ENCODE measurements at places on chromosomes 2 and 18.

GRCh38 chr2:17971531-17972125 lies 93.2 kb downstream of the KCNS3 start:
- no peak for DNase-seq

DNA sequence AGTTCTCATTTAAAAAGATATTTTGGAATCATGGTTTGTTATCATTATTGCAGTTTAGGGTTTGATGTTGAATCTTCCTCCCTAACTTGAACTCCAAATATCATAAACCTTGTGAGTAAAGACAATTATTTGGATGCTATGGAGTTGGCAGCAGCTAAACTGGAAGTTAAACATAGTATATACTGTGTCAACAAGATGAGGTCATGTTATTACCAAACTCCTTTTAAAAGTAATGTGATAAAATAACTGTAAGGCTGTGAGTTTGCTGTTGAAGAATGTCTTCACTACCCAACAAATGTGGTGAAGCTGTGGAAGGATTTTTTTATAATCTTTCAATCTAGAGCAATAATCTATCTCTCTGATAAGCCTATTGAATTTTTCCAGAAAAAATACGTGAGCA lies 16.0 kb downstream of the DNAH6 start:
- no peak for DNase-seq

GRCh38 chr2:3420769-3421397 lies 41.4 kb downstream of the TRAPPC12 start:
- DNase-seq: no peak

- no peak for DNase-seq
Observed at GRCh38 chr2:136207665-136208064, 89.7 kb upstream of the CXCR4 start.

DNA sequence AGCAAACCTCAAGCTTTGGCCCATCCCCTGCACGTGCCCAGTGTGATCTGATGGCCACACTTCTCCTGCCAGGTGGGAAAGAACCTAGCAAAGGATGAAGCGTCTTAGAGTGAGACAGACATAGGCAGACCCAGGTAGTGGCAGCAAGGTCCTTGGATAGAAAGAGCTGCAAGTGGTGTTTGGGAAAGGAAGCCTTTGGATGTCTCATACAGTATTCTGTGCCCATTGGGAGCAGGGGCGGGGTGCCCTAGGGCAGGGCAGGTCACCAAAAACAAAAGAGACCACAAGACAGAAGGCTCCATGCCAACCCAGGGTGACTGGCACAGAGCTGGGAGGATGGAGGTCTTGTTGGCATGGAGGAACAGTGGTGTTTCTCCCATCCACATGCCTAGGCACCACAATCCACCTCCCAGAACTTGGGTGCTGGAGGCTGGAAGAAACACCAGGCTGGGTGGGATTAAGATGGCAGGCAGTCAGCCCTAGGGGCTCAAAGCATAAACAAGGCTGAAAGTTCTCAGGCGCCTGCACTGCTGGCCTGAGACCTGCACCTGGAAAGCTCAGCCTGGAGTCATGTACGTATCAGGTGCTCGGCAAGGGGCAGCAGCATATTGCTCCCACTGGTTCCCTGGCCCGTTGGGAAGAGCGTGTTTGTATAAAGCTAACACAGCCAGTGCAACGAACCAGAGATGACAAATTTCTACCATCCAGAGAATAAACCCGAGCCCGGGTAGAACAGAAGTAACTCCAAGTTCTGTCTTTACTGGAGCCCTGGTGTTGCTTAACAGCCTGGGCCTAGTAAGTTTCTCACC lies 52.9 kb downstream of the CRACDL start:
- DNase-seq: no peak

- DNase-seq: no peak
Observed at GRCh38 chr2:20744366-20745335, 77.7 kb downstream of the GDF7 start.

- no peak for DNase-seq
Observed at GRCh38 chr2:122031544-122032263, 276.3 kb downstream of the TSN start.

DNA sequence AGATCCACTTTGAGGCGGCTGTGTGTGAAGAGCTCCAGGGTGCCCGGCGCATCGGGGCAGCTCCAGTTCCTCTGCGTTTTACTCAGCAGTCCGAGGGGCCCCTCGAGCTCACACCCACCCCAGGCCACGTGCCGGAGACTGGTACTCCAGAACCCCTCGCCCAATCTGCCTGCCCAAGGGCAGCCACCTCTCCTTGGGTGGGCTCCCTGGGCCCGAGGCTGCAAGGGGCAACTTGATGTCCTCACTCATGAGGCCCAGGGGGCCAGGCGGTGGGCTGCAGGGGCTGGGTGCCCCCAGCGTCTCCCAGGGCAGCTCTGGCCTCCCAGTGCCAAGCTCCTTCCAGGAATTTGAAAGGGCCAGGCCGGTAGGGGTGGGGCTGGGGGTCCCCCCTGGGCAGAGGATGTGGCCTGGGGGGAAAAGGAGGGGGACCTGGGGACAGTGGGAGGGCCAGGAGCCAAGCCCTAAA lies 16.7 kb downstream of the RAMP1 start:
- DNase-seq: no peak

- no peak for DNase-seq
Observed at GRCh38 chr2:70069049-70069448, 18.2 kb upstream of the PCBP1 start.

- no peak for DNase-seq
Observed at GRCh38 chr18:49170925-49171505, 220.2 kb upstream of the SMAD7 start.

DNA sequence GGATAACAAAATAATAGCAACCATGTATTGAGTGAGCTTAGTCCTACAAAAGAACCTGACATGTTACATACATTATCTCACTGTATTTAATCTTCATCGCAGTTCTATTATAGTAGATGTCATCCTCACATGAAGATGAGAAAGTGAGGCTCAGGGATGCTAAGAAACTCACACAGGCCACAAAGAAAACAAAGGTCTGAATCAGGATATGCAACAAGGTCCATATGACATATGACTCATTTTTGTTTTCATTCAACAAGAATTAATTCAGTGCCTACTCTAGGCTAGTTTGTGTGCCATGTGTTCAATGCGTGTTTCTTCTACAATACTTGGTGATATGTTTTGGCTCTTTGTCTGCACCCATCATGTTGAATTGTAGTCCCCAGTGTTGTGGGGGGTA lies 219.7 kb upstream of the EPHA4 start:
- DNase-seq: no peak

DNA sequence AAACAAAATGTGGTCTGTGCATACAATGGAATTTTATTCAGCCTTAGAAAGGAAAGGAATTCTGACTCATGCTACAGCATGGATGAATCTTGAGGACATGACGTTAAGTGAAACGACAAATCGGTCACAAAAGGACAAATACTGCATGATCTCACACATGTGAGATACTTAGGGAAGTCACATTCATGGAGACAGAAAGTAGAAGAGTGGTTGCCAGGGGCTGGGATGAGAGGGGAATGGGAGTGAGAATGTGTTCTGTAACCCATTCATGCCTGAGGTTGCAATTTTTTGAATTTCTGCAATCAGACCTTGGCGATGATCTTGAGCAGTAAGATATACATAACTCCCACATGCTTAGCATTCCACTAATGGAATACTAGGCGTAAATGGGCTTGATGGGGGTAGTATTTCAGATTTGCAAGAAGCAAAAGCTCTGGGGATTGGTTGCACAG lies 22.0 kb downstream of the FHL2 start:
- no peak for DNase-seq

- no peak for DNase-seq
Observed at GRCh38 chr2:233141901-233142300, 81.8 kb downstream of the INPP5D start.

GRCh38 chr2:65834771-65835475 lies 402.5 kb upstream of the SPRED2 start:
- no peak for DNase-seq

- no peak for DNase-seq
Observed at GRCh38 chr2:66536997-66537396, 102.1 kb downstream of the MEIS1 start.

GRCh38 chr2:240689975-240690374 lies 1.7 kb upstream of the AQP12A start:
- no peak for DNase-seq

DNA sequence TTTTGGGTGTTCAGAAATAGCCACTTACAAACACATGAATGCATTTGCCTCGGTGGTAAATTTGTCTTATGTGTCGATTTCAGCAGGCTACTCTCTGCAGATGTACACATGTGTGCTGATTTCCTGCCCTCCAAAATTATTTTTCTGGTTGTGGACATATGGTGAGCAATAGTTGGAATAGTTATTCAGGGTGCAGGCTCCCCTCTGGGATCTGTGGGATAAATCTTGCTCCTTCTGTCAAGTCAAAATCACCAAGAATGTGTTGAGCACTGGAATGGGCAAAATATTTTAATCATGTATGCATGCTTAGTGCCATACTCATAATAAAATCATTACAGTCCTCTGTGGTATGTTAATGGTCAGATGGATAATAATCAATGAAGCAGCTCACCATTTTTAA lies 684.5 kb downstream of the BCL11A start:
- DNase-seq: no peak

DNA sequence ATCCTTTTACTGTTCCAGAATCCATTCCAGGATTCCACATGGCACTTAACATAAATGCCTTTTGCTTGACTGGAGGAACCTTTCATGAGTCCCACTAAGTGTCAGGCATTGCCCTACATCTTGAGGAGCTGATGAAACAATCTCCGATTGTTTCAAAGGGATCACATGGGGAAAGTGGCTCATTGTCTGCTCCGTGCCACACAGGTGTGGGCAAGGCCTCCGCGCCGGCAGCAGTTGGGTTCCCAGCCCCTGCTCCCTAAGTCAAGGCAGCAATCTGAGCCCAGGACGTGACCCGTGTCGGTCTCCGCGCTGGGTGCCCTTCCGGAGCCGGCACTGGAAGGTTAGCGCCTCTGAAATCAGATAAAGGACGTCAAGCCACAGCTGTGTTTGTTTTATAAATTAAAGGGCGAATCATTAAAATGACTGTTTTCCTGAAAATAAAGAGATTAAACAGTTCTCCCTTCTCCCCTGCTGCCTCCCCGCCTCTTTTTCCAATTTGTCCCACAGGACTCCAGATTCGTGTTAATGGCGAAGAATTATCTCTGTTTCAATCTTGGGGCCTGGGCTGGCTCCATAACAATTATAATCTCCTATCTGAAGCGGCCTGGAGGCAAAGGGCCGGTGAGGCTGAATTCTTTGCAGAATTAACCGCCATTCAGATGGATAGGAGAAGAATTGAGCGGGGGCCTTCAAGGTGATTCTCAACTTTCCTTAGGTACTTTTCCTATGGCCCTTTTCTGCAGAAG lies 84.3 kb upstream of the FZD7 start:
- DNase-seq: no peak

- no peak for DNase-seq
Observed at GRCh38 chr2:12577091-12577490, 139.6 kb upstream of the TRIB2 start.

GRCh38 chr2:196259507-196260481 lies 88.4 kb upstream of the STK17B start:
- DNase-seq: no peak

GRCh38 chr2:178954049-178954448 lies 95.9 kb downstream of the CCDC141 start:
- DNase-seq: no peak

GRCh38 chr18:74546751-74547530 lies 12.6 kb downstream of the CNDP1 start:
- peak; percentile 7 for DNase-seq

- no peak for DNase-seq
Observed at GRCh38 chr2:235937936-235938335, 230.2 kb downstream of the GBX2 start.

GRCh38 chr2:112483042-112483473 lies 1.1 kb downstream of the TTL start:
- DNase-seq: no peak

- no peak for DNase-seq
Observed at GRCh38 chr2:29532436-29532835, 388.9 kb downstream of the ALK start.

DNA sequence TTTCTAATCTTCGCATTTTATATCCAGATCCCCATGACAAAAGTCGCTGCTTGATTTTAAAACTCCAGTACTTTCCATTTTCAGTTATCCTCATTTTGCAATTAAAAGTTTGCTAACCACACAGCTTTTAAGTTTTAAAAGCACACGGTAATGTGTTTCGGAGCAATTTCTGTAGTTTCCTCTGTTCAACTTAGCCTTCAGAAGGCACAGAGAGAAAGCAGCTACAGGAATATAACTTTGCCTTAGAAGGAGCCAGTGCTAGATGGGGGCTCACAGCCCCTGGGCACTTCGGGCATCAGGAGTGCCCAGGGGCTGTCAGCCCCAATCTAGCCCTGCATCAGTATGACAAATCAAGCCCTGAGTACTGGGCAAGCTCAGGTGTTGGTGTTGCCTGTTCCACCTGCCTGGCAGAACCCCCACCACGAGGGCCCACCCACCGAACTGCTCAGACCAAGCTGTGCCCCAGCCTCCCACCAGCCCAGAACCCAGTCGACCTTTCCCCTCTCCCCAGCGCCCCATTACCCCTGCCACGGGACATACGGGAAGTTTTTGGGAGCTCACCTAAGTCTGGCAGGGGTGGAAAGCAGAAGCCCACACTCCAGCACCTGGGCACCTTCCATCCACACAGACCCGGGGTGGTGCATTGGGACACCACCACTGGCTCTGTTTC lies 47.3 kb downstream of the TRABD2A start:
- no peak for DNase-seq

DNA sequence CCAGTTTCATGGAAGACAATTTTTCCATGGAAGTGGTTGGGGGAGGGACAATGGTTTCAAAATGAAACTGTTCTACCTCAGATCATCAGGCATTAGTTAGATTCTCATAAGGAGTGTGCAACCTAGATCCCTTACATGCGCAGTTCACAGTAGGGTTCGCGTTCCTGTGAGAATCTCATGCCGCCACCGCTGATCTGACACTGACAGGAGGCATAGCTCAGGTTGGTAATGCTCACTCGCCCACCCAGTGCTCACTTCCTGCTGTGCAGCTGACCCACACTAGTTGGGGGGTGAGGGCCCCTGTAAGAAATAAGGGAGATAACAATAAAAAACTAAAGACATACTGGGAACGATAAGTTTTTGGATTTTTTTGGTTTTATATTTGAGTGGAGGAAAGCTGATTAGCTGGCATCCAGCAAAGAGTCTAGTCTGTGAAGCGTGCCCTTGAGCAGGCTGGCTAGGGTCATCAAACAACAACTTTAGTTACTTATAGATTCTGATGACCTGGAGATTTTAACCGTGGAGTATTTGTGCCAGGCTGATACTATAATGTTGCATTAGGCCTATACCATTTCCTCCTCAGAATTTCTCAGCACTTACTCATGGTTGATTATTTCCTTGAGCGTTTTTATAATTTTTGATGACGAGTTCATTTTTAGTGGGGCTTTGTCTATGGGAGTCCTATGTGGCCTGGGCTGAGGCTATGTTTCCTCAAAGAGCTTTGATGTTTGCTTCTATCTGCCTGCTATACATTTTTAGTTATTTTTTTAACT lies 6.3 kb upstream of the MCFD2 start:
- DNase-seq: no peak

DNA sequence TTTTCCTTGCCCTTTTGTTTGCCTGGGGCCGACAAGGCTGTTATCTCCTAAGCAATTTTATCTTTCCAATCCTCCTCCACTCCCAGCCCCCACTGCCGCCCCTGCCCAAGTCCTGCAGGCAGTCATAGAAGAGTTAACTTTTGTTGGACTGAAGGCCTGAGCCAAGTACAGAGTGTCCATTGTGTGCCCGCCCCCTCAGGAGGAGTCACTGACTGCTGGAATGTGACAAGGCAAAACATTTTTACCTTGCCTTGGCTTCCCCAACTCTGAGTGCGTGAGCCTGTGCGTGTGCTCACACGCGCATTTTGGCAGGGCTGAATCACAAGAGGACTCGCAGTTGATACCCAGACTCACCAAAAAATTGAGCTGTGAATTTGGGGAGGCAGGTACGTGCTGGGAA lies 16.2 kb downstream of the SETBP1 start:
- DNase-seq: no peak

- DNase-seq: no peak
Observed at GRCh38 chr2:14781142-14781541, 148.6 kb downstream of the LRATD1 start.

Data from AG09319 (cell line).